ENCODE measurements at places on chromosomes 1 and 21. TPM values are rescaled to one million over a fixed set of nuclear protein-coding genes. Genes with fewer than 3 reads are reported as not detected.

ELAPOR1 gene
- 18.6 TPM for total RNA-seq

SH2D1B gene
- 3.4 TPM for total RNA-seq

OR2L13 gene
- total RNA-seq, result not detected

CADM3 gene
- total RNA-seq, result 0.98 TPM

NOS1AP gene
- total RNA-seq, result 5.7 TPM

OR2T11 gene
- total RNA-seq, result not detected

SLC35F3 gene
- 0.83 TPM for total RNA-seq

GSTM5 gene
- 12.9 TPM for total RNA-seq

RUNX3 gene
- 15.6 TPM for total RNA-seq

RHBDL2 gene
- total RNA-seq, result 3.1 TPM

LCE1E gene
- total RNA-seq, result not detected
